Dorsolateral prefrontal cortex (tissue), 122 donors: ENCODE measurements at places on chromosomes 12 and 14.

GRCh38 chr12:122860040-122860853 lies 25.0 kb downstream of the HIP1R start:
- peak; percentile 87 for DNase-seq

DNA sequence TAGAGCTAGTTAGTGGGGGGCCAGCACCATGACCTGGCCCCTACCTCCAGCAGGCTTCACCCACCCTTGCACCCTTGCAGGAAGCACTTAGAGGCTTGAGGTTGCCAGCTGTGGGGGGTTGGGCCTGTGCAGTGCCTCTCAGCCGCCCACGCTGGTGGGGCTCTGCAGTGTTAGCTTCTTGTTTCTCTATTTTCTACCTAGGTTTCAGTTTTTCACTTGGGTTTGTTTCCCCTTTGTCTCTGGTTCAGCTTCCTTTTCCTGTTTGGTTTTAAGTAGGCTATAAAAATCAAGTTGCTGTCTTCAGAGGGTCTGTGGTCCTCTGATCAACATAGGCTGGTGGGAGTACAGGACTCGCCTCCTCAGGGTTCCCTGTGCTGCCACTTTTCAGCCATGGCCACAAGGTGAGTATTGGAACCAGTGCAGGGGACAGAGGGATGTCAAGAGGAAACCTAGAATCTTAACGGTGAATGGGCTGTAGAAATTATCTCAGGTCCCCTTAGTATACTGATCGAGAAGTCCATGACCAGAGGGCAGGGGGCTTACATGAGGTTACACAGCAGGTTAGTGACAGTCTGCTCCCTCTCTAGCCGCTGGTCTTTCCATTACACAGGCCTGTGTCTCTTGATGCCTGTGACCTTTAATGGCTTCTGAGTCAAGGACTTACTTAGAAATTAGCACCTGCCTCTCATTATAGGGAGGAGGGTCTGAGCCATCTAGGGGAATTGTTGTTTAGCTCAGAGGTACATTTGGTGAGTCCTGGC lies at the start of gene EVL:
Gene EVL, plus strand, starts transcription at position 312 of the 761 bp plus-strand sequence. Its CDS starts 79 bp downstream, at position 391.
- no peak for DNase-seq

GRCh38 chr12:55720071-55720564 lies at the start of gene RDH5:
TSS of gene RDH5 (plus strand) at chr12:55720393. CDS start at chr12:55721185, 792 bp downstream.
- DNase-seq: no peak

DNA sequence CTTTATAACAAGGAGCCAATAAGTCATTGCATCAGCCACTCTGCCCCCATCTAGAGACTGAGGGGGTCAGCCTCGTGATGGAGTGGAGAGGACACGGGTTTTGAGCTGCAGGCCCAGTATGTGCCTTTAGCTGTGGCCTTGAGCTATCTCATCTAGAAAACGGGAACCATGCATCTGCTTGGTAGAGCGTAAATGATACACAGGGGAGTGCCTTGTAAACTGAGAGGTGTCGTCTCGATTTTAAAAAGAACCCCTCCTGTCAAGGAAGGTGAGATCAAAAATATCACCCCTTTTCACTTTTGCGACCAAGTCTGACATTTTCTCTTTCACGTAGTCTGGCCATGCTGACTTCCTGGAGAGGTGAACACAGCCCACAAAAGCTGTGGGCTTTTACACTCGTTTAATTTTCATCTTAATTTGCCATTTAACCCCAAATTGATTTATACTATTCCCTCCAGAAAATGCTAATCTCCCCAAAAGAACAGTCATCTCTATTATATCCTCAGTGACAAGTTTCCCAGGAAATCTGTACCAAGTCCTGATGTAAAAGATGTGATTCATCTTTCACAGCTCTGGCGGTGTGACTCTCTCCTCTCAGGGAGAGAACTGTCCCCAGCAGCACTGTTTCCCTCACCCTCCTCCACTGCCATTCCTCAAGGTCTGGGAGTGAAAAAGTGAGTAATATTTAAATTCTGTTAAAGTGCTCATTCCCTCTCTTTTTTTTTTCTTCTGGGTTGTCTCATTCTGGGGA lies 30.6 kb downstream of the VCPKMT start:
- peak; percentile 57 for DNase-seq

- no peak for DNase-seq
These were observed 3.7 kb downstream of the NOVA1 start for GRCh38 chr14:26594148-26594547.

GRCh38 chr12:24185782-24186181 lies 236.3 kb upstream of the SOX5 start:
- DNase-seq: no peak

- DNase-seq: no peak
These were observed 33.9 kb downstream of the SLC39A9 start for GRCh38 chr14:69432364-69432763.

DNA sequence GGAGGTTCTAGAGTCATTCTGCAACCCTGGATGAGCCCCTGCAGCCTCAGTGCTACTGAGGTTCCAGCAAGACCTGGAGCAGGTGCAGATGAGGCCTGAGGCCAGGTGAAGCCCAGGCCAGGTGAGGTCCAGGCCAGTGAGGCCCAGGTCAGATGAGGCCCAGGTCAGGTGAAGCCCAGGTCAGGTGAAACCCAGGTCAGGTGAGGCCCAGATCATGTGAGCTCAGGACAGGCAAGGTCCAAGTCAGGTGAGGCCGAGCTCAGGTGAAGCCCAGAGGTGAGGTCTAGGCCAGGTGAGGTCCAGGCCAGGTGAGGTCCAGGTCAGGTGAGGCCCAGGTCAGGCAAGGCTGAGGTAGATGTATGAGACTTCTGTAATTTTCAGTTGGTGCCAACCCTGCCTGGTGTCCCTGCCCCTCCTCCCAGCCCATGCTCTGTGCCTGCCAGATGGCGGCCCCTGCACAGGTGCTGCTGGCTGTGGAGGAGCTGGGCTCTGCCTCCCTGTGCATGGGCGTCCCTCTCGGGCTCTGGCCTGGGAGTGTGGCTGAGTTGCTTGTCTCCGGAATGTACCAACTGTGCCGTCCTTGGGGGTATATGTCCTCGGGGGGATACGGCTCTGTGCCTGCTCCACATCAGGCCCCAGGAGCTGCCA lies 388.5 kb downstream of the TMEM121 start:
- DNase-seq: no peak

DNA sequence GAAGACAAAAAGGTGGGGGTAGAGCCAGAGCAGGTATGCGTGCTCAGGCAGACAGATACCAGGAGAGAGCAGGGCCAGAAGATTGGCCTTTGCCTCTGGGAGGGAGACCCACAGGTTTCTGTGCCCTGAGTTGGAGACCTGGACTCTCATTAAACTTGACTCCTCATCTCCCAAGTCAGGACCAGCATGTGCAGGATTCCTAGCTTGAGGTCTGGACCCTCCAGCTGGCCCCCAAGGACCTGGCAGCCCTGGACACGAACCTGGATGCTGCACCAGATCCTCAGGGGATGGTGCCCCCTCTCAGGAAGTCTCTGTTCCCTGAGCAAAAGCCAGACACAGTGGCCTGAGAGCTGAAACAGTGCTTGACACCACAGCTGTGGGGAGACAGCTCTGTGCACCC lies 10.5 kb upstream of the KRT73 start:
- no peak for DNase-seq

- no peak for DNase-seq
These were observed 146.3 kb downstream of the PLCZ1 start for GRCh38 chr12:18591473-18591872.

- DNase-seq: no peak
These were observed 16.4 kb upstream of the PRIMA1 start for GRCh38 chr14:93804654-93805053.

DNA sequence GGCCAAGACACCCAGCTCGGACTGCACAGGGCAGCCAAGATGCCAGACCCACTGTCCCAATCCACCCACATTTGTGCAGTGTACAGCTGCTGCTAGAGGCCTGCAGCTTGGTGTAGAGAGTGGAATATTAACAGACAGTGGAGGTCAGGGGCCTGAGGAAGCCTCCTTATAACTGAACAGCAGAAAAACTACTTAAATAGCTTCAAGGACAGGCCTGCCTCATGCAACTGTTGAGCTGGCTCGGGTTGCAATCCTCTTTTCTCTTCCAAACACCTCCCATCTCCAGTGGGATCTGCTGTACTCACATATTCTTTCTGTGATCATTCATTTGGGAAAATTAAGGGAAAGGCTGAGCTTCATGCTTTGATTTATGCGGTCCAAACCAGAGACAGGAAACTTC lies 1043.2 kb upstream of the TMEM132C start:
- DNase-seq: no peak

DNA sequence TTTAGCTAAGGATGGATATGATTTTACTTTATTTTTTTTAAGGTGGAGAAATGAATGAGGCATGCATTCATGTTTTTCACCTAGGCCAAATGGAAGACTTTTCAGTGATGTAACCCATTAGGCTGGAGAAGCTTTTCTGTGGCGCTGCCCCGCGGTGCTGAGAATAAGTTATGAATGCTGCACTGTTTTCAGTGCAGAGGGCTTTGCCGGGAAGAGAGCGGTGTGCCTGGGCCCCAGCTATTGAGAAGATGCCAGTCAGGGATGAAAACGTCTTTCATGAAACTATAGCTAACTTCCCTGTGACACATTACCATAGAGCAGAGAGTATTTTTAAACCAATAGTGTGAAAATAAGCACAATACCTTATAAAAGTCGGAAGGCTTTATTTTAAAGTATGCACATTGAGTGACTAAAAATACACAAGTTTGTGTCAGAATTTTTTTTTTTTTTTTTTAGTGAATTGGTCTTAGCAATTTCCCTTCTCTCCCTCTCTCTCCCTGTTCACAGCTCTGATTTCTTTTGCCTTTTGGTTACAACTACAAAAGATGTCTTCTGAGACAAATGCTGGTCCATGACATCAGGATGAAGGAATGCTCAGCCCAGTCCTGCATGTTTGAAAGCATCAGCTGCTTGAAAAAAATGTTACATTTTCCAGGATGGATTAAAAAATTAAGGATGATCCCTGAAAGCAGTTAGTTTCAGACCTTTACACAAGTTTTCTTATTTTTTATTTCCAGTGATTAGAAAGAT lies 48.3 kb downstream of the NPAS3 start:
- DNase-seq: peak; percentile 78

- DNase-seq: no peak
These were observed 1.0 kb downstream of the ITFG2 start for GRCh38 chr12:2813214-2814185.

DNA sequence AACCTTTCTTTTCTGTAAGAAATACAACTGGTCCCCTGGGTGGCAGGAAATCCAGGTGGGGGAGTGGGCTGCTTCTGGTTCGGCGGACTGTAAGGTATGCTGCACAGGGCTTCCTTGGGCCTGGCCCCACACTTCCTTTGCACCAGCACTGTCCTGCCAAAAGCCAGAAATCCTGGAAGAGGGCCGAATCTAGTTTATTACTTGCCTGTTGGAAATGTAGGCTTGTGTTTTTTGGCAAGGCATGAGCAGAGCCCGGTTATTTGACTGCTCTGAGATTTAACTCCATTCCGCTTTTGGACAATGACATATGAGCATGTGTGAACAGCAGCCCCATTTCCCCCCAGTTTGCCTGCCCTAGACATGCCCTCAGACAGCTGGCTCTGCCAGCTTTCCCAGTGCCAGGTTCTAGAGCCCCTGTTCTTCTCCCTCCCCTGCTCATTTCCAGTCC lies 86.6 kb downstream of the BORCS5 start:
- DNase-seq: no peak

GRCh38 chr12:116346741-116347140 lies 69.2 kb upstream of the MED13L start:
- no peak for DNase-seq

DNA sequence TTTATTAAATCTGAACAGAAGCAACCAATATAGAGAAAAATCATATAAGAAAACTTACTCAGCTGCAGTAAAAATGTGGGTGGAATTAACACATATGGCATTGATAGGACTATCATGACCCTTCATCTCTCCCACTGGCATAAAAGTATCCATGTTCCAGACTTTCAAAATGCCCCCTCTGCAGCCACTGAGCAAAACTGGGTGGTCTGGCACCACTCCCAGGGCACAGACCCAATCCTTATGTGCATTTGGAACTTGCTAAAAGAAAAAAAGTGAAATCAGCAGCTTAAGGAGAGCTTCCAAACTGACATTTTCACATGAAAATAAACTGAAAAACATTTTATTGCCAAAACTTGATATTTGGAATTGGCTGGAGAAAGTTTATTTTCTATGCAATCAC lies 141.5 kb downstream of the KIF21A start:
- no peak for DNase-seq

DNA sequence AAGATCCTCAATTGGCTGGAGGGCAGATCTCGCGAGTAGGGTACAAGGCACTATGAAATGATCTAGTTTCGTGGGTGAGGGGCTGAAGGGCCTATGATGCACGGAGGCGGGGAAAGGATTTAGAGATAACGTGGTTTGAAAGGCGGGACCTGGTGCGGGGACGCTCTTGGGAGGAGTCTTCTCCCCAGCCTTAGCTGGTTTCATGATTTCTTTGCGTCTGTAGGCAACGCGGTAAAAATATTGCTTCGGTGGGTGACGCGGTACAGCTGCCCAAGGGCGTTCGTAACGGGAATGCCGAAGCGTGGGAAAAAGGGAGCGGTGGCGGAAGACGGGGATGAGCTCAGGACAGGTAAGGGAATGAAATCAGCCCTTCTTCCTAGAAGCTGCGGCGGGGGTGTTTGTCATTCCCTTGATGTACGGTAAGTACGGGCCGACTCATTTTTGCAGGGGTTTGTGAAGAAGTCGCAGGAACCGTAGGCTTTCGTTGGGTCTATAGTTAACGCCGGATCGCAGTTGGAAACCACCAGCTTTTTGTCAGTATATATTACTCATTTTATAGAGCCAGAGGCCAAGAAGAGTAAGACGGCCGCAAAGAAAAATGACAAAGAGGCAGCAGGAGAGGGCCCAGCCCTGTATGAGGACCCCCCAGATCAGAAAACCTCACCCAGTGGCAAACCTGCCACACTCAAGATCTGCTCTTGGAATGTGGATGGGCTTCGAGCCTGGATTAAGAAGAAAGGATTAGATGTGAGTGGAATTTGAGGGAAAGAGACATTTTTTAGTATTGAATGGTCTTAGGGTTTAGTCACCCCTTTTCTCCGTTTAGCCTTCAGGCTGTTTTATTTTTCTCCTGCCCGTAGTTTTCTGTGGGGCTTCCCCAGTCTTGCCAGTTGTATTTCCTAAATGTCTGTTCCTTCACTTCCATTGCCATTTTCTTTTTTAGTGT lies 602 bp downstream of the APEX1 start:
- no peak for DNase-seq

DNA sequence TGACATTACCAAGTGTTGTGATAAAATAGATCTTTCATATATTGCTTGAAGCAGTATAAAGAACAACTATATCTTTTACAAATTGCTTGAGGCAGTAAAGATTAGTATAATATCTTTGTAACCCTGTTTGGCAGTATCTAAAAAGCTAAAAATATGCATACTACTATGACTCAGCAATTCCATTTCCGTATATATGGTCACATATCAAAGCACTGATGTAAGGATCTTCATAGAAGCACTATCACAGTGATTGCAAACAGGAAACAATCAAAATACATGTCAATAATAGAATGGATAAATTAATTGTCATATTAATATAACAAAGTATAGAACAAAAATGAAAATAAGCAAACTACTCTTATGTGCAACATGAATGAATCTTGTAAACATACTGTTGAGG lies 158.4 kb upstream of the IGF1 start:
- no peak for DNase-seq
